ENCODE measurements at places on chromosomes 16 and 17.
A peak's percentile ranks its signal among the peaks of the same experiment; 100 is the strongest.

- DNase-seq: peak; percentile 92
Measured at GRCh38 chr17:39738983-39739884, 1.5 kb downstream of the GRB7 start.

DNA sequence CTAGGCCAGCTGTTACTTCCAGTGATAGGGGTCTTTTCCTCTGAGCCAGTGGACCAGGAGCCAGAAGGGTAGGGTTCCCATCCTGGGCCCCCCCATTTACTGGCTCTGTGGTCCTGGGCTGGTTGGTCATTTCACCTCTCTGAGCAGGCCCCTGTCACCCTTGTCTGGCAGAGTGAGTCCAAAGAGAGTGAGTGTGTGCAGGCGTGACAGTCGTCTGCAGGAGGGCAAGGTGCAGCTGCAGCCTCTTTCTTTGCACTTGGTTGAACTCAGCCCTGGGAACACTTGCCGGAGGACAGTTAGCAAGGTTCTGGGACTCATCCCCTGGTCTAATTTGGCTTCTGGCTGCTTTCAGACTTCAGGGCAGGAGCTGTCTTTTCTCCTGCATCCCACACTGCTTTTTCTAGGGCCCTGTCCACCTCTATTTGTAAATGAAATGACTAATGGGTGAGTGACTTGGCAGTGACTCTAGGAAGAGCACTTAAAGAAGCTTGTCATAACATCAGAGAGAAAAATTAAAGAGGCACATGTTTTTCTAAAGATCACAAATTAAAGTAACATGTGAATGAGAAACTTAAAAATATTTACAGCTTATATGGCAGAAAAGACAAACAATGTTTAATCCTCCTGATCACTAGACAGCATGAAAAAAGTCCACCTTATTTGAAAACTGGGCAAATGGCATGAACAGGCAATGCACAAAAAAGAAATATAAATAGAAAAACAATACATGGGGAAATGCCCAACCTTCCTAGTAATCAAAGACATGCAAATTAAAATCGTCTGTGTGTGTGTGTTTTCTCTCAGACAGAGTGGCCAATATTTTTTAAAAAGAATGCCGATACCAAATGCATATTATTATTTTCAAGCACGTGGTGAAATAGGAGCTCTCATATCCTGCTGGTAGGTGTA is 137.5 kb downstream of the NTN1 start:
- no peak for DNase-seq

DNA sequence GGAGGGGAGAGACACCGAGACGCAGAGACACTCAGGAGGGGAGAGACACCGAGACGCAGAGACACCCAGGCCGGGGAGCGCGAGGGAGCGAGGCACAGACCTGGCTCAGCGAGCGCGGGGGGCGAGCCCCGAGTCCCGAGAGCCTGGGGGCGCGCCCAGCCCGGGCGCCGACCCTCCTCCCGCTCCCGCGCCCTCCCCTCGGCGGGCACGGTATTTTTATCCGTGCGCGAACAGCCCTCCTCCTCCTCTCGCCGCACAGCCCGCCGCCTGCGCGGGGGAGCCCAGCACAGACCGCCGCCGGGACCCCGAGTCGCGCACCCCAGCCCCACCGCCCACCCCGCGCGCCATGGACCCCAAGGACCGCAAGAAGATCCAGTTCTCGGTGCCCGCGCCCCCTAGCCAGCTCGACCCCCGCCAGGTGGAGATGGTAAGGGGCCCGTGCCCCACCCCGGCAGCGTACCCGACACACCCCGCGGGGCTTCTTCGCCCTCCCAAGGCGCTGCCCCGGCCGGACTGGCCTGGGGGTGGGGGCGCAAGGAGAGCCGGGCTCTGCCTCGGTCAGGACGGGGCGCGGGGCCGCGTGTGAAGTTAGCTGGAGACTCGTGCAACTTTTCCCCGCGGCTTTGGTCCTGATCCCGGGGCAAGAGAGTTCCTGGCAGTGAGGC is 427 bp downstream of the PPP1R1B start:
- DNase-seq: no peak

DNA sequence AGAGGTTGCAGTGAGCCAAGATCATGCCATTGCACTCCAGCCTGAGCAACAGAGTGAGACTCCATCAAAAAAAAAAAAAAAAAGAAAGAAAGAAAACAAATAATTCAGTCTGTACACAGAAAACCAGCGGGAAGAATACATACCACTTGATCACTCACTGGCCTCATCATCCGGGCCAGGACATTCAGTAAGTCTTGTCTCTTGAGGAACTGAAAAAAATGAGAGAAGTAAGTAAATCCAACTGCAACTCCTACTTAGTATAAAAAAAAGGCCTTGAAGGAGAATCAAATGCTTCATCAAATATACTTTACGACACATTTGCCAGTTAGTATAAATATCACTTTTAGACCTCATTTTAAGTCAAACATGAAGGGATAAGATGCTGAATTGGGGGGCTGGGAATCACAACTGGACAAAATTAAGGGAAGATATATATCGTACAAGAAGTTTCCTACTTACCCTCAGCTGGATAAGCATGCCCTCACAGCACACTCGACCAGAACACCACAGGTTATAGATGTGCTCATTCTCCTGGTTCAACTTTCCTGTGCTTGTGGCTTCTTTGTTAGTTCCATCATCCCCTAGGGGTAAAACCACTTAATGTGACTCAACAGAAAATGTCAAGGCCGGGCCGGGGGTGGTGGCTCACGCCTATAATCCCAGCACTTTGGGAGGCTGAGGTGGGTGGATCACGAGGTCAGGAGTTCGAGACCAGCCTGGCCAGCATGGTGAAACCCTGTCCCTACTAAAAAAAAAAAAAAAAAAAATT is 12.4 kb downstream of the CCDC47 start:
- DNase-seq: no peak

GRCh38 chr16:80350061-80350460 is 190.7 kb upstream of the DYNLRB2 start:
- DNase-seq: no peak

DNA sequence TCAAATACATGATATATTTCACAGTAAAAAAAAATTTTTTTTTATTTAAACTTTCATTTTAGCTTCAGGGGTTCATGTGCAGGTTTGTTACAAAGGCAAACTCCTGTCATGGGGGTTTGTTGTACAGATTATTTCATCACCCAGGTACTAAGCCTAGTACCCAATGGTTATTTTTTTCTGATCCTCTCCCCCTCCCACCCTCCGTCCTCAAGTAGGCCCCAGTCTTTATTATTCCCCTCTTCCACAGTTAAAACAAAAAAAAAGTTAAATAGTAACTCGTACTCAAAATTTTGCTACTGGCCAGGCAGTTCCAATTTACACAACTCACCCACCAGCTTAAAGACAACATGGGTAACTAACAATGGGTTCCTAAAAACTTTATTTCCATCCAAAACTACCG is 63.9 kb downstream of the WDR59 start:
- DNase-seq: no peak

DNA sequence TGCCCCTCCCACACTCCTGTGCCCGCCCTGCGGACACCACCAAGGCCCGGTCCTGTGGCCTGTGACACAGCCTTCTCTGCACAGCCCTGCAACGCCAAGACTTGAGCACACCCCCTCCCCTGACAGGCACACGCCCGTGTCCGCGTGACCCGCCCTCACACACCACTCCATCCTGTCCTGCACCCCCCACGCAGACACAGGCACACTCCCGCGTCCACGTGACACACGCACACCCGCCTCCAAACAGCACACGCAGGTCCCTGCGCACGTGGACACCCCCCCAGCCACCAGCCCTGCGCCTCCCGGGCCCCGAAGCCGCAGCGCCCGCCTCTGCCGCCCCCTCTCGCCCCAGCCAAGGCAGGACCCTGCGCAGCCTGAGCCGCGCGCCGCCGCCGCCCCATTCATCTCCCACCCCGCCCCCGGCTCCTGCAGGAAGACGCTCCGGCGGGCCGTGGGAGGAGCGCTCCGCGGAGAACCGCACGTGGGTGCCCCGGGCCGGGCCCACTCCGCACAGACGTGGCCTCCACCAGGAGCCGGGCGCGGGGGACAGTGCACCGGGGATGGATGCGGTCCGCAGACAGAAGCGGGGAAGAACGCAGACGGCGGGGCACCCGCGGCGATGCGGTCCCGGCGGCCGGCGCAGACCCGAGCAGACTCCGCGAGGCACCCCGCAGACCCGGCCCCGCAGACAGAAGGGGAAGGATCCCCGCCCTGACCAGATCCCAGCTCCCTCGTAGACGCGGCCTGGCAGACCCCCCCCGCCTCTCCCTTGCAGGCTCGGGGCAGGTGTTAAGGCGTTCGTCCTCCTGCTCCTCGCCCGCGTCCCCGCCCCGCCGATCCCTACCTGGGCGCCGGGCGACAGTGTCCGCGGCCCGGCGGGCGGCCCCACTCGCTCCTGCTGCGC is 506 bp downstream of the CAMKK1 start:
- peak; percentile 89 for DNase-seq

GRCh38 chr17:65190467-65191097 is 53.4 kb downstream of the RGS9 start:
- DNase-seq: no peak

DNA sequence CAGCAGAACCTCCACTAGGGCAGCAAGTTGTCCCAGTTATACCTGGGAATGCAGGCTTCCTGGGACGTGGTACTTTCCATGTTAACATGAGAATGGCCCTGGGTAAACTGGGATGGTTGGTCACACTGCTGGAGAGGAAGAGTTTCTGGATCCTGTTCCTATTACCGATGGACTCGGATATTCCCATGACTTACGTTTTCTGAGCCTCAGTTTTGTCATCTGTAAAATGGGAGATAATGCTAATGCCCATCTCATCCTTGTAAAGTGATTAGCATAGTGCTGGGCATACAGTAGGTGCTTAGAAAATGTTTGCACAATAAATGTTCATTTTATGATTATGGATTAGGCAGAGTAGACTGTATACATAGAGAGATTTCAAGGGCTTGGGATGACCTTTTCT is 280.9 kb upstream of the EEF2KMT start:
- DNase-seq: no peak

- DNase-seq: no peak
Measured at GRCh38 chr16:73383988-73384365, 336.0 kb upstream of the ZFHX3 start.

DNA sequence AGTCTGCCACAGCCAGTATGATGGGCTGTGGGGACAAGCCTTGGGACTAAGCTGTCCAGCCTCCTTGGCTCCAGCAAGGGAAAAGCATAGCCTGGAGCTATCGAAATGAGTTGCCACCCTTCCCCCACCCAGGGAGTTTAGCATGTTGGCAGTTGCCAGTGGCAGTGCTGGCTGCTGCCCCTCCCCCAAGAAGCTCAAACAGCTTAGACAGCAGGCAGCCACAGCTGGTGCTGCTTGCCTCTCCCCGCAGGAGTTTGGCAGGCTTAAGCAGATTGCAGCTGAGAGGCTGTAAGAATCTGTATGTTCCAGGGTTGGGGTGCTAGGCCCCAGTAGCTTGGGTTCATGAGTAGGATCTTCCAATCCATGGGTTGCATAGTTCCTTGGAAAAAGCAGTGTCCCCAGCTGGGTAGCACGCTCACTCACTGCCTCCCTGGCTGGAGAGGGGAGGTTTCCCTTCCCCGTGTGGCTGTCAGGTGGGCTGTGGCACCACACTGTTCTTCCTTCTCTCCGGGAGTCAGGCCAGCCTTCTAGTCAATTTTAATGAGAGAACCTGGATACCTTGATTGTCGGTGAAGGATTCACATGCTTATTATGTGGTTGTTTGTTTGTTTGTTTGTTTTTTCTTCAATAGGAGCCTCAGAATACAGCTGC is 506.1 kb downstream of the CDH11 start:
- DNase-seq: no peak

- DNase-seq: no peak
Measured at GRCh38 chr17:44601973-44602372, 44.7 kb downstream of the FZD2 start.

DNA sequence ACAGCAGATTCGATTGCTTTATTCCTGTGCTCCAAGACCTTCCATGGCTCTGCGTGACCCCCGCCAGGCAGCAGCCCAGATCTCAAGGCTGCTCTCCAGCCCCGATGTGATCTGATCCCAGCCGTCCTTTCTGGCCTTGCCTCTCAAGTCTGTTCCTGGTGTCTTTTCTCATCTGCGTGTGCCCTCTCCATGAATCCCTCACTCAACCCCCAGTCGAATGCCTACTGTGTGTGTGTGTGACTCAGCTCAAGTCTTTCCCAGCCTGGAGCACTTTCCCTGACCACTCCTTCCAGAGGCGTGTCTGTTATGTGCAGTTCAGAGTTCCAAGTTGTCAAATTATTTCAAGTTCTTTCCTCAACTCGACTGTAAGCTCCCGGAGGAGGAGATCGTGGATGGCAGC is 64.0 kb downstream of the MRM1 start:
- DNase-seq: no peak

GRCh38 chr16:72256398-72257066 is 84.6 kb upstream of the PMFBP1 start:
- peak; percentile 30 for DNase-seq

DNA sequence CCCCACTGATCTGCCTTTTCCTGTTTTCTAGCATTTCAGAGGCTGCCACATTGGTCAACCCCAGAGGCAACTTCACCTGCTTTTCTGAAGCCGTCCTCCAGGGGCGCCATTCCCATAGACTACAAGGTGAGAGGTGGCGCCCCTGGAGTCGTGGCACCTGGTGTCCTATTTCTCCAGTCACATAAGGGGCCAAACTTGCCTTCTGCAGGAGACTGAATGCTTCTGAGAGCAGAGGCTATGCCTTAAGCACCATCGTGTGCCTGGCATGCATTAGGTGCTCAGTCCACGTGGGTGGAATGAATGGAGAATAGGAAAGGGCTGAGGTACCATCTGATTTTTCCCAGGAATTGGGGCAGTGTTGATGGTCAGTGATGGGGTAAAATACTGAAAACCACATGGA is 164.8 kb downstream of the HAPSTR1 start:
- DNase-seq: peak; percentile 51

GRCh38 chr17:1347589-1348323 is 52.3 kb downstream of the YWHAE start:
- DNase-seq: no peak

DNA sequence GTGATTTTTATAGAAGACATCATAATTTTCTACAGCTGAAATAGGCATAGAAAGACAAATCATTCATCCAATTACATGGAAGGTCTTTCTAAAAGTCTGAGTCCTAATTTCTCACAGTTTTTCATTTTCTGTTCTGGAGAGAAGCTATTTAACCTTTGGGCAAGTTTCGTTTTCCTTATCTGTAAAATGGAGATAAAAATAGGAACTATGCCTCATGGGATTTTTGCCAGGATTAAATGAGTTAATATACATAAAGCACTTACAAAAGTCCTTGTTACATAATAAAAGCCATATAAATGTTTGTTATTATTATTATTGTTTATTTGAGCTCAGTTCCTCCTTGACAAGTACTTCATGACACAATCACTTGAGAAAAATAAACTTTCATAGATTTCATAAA is 121.4 kb downstream of the SKAP1 start:
- DNase-seq: no peak

- DNase-seq: peak; percentile 83
Measured at GRCh38 chr17:1779571-1780131, 17.8 kb downstream of the SERPINF1 start.

GRCh38 chr17:27471321-27472269 is 15.3 kb downstream of the KSR1 start:
- peak; percentile 50 for DNase-seq

GRCh38 chr17:50609380-50610074 is 25.2 kb upstream of the ABCC3 start:
- DNase-seq: no peak

GRCh38 chr17:50263331-50264262 is 10.7 kb upstream of the TMEM92 start:
- no peak for DNase-seq

All from ACHN (cell line).